ENCODE measurements at places on chromosomes 7 and 10.

GRCh38 chr10:69736886-69737641 is 64.6 kb upstream of the COL13A1 start:
- no peak for DNase-seq

DNA sequence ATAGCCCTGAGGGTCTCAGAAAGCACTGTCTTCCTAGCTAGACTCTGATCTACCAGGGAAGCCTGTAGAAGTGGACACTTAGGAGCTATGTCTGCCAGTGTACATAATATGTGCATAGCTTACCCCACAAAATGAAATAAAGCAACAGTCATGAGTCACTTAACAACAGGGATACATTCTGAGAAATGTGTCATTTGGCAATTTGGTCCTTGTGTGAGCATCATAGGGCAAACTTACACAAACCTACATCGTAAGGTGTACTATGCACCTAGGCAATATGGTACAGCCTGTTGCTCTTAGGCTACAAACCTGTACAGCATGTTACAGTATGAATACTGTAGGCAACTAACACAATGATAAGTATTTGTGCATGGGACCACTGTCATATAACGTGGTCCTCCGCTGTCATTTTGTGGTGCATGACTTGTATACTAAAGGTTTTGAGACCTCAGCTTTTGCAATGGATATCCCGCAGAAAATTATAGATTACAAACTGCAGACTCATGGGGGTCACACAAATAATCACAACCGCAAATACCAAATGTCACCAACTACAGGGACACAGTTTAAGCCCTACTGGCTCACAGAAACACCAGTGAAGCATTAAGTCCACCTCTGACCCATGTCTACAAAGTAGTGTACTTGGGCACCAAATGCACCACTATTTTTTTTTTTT is 1.7 kb downstream of the URGCP start:
- no peak for DNase-seq

- no peak for DNase-seq
These were observed 100.6 kb downstream of the GPR26 start for GRCh38 chr10:123766761-123767160.

GRCh38 chr10:71752391-71753090 is 20.8 kb downstream of the VSIR start:
- no peak for DNase-seq

GRCh38 chr7:108340856-108341411 is 115.3 kb downstream of the NRCAM start:
- DNase-seq, result no peak

- DNase-seq, result no peak
These were observed 22.6 kb upstream of the CREB5 start for GRCh38 chr7:28389504-28390395.
